GDM1 (cell line): ENCODE measurements at places on chromosomes 4 and X.

GRCh38 chrX:72258174-72258573 lies 18.9 kb downstream of the RPS4X start:
- DNase-seq = no peak

DNA sequence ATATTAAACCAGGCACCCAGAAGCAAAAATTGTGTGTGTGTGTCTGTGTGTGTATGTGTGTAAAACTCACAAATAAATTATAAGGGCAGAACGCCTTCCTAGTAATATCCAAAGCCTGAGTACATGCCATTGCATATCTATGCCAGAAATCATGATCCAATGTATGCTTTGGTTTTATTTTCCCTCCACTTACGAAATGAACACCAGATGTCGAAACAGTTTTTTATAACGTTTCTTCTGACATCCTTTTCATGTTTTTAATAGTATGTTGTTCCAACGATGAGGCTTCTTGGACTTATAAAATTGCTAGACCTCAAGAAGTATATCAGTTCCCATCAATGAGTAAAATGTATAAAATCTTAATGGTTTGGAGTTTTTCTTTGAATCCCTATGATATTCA lies 55.4 kb downstream of the KCNIP4 start:
- no peak for DNase-seq

DNA sequence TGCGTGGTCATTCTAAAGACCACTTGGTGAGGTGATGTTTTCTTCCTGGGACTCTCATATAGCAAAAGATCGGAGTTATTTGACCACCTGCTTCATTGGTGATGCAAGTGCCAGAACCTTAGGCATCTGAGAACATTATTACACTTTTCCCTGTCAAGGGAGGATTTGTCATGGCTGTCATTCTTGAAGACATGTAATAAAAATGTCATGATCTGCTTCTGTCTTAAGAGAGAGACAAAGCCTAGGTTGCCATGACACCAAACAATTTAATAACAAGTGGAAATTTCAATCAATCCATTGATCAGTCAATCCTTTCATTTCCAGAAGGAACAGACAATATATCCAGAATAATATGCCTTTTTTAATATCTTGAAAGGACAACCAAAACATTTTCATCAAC lies 97.9 kb upstream of the OR13H1 start:
- no peak for DNase-seq

DNA sequence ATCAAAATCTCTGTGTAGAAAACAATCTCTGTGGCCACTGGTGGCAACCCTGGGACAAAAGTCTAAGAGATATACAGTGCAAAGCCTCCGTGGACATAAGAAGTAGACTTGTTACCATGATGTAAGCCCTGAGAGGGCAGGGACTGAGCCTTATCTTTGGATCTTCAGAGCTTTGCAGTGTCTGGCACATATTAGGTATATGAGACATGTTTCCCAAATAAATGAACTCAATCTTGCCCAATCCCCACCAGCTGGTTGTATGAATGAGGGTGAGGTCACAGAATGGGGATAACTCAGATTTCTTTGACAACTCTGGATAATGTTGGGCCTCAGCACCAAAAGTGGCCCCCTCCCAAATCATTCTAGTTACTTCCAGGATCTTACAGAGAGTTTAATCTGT lies 511.4 kb upstream of the DIPK2B start:
- DNase-seq = no peak
